Hematopoietic multipotent progenitor cell treated with erythropoietin and hydrocortisone succinate and interleukin-3 and kit ligand, for 8 days (in vitro differentiated cells): ENCODE measurements at places on chromosomes 5 and 9.

- DNase-seq = no peak
These were observed 250.1 kb downstream of the MAT2B start for GRCh38 chr5:163755505-163755904.

- no peak for DNase-seq
These were observed 47.7 kb downstream of the LIX1 start for GRCh38 chr5:97094579-97095317.

DNA sequence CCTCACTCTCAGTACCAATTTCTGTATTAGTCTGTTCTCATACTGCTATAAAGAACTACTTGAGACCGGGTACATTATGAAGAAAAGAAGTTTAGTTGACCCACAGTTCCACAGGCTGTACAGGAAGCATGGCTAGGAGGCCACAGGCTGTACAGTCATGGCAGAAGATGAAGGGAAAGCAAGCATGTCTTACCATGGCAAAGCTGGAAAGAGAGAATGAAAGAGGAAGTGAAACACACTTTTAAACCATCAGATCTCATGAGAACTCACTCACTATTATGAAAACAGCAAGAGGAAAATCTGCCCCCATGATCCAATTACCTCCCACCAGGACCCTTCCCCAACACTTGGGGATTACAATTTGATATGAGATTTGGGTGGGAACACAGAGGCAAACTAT is 698.8 kb downstream of the CDH9 start:
- no peak for DNase-seq

DNA sequence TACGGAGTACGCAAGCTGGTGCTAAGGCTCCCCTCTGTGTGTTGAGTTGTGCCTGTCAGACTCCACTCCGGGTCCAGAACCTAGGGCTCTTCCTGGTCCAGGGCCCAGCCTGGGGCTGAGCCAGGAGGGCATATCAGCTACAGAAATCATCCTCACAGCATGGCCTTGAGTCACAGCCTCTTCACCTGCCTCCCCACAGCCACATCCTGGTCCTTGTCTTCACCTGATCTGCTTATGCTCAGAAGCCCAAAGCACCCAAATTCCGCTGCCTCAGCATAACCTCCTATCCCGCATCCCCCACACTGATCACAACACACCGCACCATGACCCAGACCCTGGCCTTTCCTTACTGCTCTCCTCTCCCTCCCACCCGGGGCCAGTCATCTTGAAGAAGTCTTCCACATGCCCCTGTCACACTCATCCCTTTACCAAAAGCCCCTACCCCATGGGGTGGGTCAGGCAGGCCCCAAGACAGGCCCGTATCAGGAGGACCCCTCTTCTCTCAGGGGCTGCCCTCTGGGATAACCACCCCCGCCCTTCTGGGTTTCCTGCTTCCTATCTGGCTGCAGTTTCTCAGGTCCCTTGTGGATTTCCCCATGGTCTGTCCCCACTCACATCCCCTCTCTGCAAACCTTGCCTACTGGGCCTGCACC is 1.3 kb upstream of the IL3 start:
- no peak for DNase-seq

- no peak for DNase-seq
These were observed 181.7 kb upstream of the TLX3 start for GRCh38 chr5:171127314-171127713.

GRCh38 chr5:172659909-172660628 is 19.0 kb downstream of the NEURL1B start:
- DNase-seq = peak; percentile 19

DNA sequence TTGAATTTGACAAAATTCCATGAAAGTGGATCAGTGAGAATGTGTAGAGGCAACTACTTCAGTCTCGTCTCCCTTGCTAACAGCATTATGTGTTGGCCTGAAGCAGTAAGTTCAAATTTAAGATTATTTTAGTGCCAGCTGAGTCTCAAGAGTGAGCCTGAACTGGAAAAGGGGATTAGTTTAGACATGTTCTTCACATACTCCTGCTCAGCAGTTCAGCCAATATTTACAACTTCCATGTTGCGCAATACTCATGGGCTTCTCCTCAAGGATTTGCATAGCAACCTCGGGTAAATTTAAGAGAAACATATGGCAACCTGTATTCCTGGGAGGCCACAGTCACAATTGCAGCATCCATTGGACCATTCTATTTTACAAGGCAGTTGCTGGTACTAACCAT is 553.8 kb downstream of the PTPRD start:
- DNase-seq = no peak

GRCh38 chr9:23682891-23683431 is 143.1 kb downstream of the ELAVL2 start:
- no peak for DNase-seq

- no peak for DNase-seq
These were observed 156.5 kb upstream of the EGFLAM start for GRCh38 chr5:38101897-38102296.

- DNase-seq = no peak
These were observed 670.2 kb downstream of the ACTL7B start for GRCh38 chr9:108185613-108186012.

DNA sequence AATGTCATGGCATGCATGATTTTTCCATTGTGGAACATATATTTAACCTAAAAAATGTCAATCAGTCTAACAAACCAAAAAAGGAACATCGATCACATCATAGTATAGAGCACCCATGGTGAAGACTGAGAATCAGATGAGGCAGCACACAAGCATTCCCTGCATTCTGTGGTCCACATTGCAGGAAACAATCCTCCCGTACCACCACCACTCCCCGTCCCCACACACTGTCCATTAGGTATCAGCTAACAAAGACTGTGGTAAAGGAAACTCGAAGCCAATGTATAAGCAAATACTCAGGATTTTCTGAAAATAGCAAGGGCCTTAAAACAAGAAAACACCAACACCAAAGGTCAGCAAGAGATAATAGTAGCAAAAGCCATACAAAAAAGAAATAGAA is 1104.4 kb upstream of the SEMA6A start:
- DNase-seq = no peak

DNA sequence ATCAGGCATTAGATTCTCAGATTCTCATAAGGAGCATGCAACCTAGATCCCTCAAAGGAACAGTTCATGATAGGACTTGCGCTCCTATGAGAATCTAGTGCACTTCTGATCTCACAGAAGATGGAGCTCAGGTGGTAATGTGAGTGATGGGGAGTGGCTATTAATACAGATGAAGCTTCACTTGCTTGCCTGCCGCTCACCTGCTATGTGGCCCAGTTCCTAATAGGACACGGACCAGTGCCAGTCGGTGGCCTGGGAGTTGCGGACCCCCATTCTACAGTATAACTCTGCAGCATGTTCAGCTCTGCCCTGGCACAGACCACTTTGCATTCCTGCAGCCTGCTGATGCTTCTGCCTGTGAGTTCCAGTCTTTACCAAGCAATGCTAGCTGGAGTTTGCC is 581.3 kb upstream of the KLF4 start:
- DNase-seq = no peak

- no peak for DNase-seq
These were observed 537.2 kb upstream of the TLE4 start for GRCh38 chr9:79034583-79034982.

DNA sequence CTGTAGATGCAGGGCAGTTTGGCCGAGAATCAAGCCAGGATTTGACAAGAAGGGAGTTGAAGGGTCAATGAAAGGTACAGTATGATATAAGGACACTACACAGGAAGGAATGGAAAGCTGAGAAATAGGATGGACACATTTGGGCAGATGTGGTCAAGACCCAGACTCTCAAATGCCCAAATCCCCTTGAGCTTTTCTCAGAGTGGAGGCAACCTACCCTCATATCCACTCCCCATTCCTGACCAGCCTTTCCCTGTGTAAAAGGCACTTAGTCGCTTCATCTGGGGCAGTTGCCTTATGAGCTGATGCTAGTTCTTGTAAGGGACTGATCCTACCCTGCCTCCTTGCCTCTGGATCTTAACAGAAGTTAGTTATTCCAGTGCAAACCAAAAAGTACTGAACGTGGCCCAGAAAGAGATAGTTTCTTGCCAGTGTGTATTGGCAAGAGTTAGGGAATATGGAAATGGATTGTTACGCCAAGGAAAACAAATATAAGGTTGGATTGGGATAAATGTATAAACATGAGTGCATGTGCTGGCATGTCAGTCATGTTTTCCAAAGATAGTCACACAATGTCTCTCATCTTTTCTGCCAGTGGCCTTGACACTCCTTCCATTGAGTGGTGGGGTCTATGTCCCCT is 4.1 kb upstream of the MCCC2 start:
- no peak for DNase-seq

DNA sequence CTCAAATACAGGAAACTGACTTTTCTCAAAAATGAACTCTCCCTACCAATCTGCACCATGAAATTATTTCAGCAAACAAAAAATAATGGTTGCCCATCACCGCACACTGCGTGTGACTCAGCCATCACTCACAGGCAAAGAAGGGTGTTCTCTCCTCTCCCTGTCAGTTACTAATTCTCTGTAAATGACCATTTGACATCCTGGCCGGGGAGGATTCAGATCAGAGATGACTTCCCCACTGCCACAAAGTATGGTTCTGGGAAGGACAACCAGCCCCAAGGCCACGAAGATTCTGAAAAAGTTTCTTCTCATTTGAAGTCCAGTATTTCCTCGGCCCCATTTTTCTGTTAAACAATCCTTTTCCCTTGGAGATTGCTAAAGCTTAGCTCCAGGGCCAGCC is 199.4 kb downstream of the AUH start:
- DNase-seq = no peak
